Left ventricle myocardium superior (tissue), 1 donor: ENCODE measurements at places on chromosomes 12 and 14.
A peak's percentile ranks its signal among the peaks of the same experiment; 100 is the strongest.

- DNase-seq, result no peak
Measured at GRCh38 chr12:3614806-3615466, 123.9 kb downstream of the PRMT8 start.

DNA sequence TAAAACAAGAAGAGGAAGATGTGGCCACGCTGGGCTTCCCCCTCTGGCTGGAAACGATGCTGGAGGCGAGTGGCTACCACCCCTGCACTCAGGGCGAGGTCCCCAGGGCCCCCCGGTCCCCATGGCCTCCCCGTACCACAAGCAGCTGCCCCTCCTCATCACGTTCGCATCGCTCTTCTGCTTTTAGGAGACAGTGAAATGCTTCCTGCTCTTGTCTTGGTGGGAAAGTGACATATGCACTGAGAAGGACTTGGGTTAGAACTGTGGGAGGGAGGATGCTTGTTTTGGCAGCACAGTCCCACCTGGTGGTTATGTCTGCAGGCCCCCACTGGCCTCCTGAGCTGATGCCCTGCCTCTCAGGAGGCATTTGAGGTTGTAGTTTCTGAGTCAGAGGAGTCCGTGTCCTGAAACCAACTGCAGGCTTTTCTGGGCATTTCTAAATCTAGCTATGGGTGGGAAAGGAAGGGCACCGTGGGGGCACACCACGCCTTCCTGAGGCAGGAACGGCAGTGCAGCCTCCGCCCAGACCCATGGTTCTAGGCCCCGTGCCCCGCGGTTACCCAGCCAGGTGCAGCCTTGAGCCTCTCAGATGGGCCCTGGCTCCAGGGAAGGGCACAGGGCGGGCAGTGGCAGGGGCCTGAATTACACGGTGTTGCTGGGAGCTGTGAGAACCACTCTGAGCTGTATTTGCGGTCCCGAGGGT lies 139.3 kb downstream of the ADGRD1 start:
- DNase-seq, result peak; percentile 28

GRCh38 chr14:96629558-96630222 lies 127.5 kb downstream of the PAPOLA start:
- DNase-seq, result no peak

DNA sequence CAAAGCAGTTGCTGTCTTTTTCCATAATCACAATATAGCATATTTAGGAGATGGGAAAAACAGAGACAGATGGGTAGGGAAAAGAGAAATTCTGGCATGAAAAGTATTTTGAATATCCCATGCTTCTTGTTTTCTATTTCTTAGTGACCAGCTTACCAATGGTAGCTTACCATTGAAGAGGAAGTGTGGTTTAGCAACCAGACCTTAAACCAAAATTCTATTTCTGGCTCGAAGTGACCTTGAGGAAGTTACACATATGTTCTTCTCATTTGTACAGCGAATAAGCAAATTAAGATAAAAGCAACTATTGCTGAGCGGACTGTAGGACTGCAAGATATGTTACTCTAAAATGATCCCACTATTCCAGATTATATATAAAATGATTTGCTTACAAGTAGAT lies 82.9 kb downstream of the FGD4 start:
- no peak for DNase-seq

DNA sequence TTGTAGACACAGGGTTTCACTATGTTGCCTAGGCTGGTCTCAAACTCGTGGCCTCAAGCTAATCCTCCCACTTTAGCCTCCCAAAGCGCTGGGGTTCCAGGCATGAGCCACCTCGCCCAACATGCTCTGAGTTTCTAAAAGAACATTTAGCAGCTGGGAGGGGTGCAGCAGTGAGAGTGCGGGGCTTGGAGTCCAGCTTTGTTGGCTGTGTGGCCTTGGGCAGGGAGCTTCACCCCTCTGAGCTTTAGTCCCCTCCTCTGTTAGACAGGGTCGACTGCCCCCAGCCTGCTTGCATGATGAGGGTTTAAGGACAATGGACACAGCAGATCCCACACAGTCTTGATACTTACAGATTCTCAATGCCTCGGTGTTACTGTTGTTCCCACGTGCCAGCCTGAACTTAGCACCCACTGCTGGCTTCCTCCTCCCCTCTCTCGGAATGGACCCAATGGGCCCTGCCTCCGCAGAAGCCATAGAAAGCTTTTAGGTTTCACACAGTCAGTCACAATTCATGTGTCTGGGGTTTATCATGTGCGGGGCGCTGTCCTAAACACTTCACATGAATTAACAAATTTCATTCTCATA lies 54.6 kb downstream of the PSMA6 start:
- DNase-seq, result no peak

DNA sequence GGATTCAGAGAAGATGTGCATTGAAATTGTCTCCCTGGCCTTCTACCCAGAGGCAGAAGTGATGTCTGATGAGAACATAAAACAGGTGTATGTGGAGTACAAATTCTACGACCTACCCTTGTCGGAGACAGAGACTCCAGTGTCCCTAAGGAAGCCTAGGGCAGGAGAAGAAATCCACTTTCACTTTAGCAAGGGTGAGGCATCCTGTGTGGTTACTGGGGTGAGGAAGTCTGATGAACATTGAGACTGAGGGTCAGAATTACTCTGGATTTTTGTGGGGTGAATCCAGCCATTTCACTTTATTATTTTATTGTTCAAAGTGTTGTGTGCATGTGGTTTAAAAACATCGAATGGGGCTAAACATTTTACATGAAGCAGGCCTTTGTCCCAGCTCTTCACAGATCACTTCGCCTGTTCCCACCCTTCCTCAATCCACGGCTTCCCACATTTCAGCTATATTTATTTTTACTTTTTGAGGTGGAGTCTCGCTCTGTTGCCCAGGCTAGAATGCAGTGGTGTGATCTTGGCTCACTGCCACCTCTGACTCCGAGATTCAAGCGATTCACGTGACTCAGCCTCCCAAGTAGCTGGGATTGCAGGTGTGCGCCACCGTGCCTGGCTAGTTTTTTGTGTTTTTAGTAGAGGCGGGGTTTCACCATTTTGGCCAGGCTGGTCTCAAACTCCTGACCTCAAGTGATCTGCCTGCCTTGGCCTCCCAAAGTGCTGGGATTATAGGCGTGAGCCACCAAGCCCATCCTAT lies 40.6 kb downstream of the SUPT16H start:
- DNase-seq, result no peak

GRCh38 chr14:71863049-71863448 lies 69.2 kb upstream of the RGS6 start:
- no peak for DNase-seq
